ENCODE measurements at places on chromosomes 2 and 18. TPM values are rescaled to one million over a fixed set of nuclear protein-coding genes. Genes with fewer than 3 reads are reported as not detected.

TUBA4B gene
- 0.52 TPM for total RNA-seq

EFHD1 gene
- 16.6 TPM for total RNA-seq

SEH1L gene
- 44.4 TPM for total RNA-seq

HDLBP gene
- 374 TPM for total RNA-seq

AGXT gene
- total RNA-seq, result not detected

LIPG gene
- 173 TPM for total RNA-seq

IGFBP5 gene
- total RNA-seq, result 111 TPM

DLX1 gene
- total RNA-seq, result 0.22 TPM

POTEC gene
- total RNA-seq, result not detected

VWC2L gene
- total RNA-seq, result not detected

PAPOLG gene
- total RNA-seq, result 12.6 TPM

All from epithelial cell of proximal tubule (primary cell).